Transverse colon (tissue), 4 donors: ENCODE measurements at places on chromosomes 1 and 21. TPM values are rescaled to one million over a fixed set of nuclear protein-coding genes. Genes with fewer than 3 reads are reported as not detected.
A peak's percentile ranks its signal among the peaks of the same experiment; 100 is the strongest.

DNA sequence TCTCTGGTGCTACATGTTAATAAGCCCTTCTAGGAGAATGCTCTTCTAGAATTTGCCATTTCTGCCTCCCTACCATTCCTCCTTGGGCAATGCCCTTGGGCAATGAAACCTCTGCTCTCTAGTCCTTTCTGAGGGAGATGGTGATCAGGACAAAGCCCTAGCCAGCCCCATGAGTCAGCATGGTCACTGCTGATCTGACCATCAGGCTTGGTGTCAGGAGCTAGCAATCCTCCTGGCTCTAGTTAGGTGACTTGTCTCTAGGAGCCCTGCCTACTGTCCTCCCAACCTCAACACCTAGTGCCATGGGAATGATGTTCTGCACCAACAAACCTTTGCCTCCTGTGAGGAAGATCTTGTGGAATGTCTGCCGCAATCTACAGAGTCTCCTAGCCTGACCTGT, 89.8 kb downstream of the NMNAT2 start:
- H3K27me3 ChIP-seq, result peaks cover 4% of the 10 kb centered on the region
- H3K4me3 ChIP-seq, result no peak overlapping the region
- no peak for DNase-seq
- H3K27ac ChIP-seq, result peak overlapping the region; percentile 41
- no peaks in the 10 kb centered on the region for H3K36me3 ChIP-seq

- no peak overlapping the region for H3K4me3 ChIP-seq
- peak; percentile 5 for DNase-seq
- H3K36me3 ChIP-seq, result no peaks in the 10 kb centered on the region
- H3K27me3 ChIP-seq, result peaks cover 14% of the 10 kb centered on the region
- H3K4me1 ChIP-seq, result no peaks in the 10 kb centered on the region
- no peak overlapping the region for H3K27ac ChIP-seq
Measured at GRCh38 chr1:20723537-20724363, 5.9 kb upstream of the KIF17 start.

GRCh38 chr1:38328278-38329035, 281.9 kb upstream of the POU3F1 start:
- H3K4me1 ChIP-seq, result no peaks in the 10 kb centered on the region
- H3K36me3 ChIP-seq, result no peaks in the 10 kb centered on the region
- no peak for DNase-seq
- no peak overlapping the region for H3K4me3 ChIP-seq
- no peak overlapping the region for H3K27ac ChIP-seq

- no peaks in the 10 kb centered on the region for H3K36me3 ChIP-seq
- no peak overlapping the region for H3K4me3 ChIP-seq
- DNase-seq, result no peak
- peak overlapping the region; percentile 64 for H3K27ac ChIP-seq
Measured at GRCh38 chr1:117678246-117678977, 72.6 kb downstream of the TENT5C start.

DNA sequence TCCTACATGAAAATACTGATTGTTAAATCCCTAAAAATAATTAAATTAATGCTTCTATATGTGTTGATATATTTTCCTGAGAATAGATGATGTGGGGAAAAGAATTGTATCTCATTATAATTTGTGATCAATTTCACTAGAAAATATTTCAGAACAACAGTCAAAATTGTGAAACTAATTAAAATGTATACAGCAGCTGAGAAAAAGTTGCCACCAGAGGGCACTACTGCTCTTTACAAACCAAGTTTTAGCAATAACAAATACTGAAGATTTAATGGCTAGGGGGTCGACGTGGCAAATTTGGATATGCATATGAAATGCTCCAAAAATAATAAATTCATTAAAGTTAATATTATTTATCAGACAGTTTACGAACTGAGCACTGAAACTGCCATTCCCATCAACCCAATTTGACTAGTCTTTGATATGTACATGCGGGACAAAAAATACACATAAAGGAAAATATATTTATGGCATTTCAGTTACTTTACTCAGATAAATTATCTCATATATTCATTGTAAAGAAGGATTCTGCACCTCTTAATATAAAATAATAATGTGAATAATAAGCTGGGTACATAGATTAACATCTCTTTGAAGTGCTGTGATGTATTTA, 96.3 kb upstream of the TMPRSS15 start:
- no peak overlapping the region for H3K4me3 ChIP-seq
- H3K4me1 ChIP-seq, result no peaks in the 10 kb centered on the region
- H3K27ac ChIP-seq, result no peak overlapping the region
- H3K36me3 ChIP-seq, result no peaks in the 10 kb centered on the region

DNA sequence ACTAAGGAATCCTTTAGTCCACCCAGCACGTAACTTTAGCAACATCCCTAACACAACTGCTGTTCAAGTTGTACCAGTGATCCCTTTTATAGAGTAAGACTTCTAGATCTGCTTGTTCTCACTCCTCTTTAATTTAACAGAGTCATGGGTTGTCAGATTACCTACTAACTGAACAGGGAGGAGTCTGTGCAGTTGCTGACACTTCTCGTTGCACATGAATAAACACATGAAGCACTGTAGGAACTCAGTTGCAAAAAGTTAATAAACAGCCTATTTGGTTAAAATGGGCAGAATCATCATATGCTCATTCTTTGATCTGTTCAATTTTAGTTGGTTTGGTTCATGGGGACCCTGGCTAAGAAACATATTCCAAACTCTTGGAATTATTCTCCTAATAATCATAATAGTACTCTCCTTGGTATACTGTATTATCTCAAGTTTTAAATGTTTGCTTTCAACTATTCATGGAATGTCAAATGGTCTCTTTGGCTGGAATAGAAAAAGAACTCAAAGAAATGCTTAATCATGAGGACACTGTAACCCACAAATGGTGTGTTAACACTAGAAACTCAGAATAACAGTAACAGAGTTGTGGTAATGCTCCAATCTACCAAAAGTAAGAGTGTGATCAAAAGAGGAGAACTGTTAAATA, 15.6 kb downstream of the PLPPR5 start:
- H3K4me1 ChIP-seq, result no peaks in the 10 kb centered on the region
- H3K36me3 ChIP-seq, result no peaks in the 10 kb centered on the region
- H3K4me3 ChIP-seq, result no peak overlapping the region
- no peaks in the 10 kb centered on the region for H3K27me3 ChIP-seq
- H3K27ac ChIP-seq, result no peak overlapping the region

DNA sequence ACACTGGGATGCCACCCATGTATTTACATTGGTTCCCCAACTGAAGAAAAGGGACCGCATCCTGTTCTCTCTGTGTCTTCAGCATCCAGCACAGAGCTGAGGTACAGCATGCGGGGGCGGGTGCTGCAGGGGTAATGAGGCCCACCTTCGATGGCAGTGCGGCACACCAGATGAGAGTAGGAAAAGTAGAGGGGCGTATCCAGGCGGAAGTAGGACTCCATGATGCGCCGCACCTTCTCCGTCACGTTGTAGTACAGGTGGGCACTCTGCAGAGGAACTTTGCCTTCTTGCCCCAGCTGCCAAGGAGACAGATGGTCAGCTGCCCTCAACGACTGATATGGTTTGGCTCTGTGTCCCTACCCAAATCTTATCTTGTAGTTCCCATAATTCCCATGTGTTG, 10.0 kb upstream of the CLDN19 start:
- no peaks in the 10 kb centered on the region for H3K27me3 ChIP-seq
- no peaks in the 10 kb centered on the region for H3K4me1 ChIP-seq
- DNase-seq, result no peak
- peaks cover 3% of the 10 kb centered on the region for H3K36me3 ChIP-seq

GRCh38 chr21:33655588-33656221, 13.4 kb downstream of the ITSN1 start:
- H3K36me3 ChIP-seq, result no peaks in the 10 kb centered on the region
- H3K27ac ChIP-seq, result peak overlapping the region; percentile 65
- H3K4me1 ChIP-seq, result peaks cover 39% of the 10 kb centered on the region
- H3K4me3 ChIP-seq, result no peak overlapping the region
- H3K27me3 ChIP-seq, result no peaks in the 10 kb centered on the region

DNA sequence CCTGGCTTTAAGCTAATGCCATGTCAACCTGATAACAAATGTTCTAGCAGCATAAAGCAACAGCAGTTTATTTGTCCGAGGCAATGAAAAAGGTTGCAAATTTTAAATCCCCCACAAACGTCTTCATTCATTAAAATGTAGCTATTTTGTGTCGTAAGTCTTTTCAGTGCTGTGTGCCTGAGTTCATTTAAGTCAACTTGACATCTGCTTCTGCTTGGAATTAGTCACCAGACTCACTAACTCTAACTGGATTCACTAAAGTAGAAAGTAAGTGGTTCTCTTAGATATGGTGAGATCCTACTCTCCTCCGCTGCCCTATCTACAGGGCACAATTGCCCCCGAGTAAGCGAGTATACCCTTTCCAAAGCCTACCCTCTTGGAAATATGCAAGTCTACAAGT, 118.4 kb upstream of the CHRM3 start:
- no peak overlapping the region for H3K4me3 ChIP-seq
- no peak overlapping the region for H3K27ac ChIP-seq
- no peaks in the 10 kb centered on the region for H3K36me3 ChIP-seq
- no peak for DNase-seq
- H3K27me3 ChIP-seq, result no peaks in the 10 kb centered on the region

GRCh38 chr1:36321119-36321951, 2.1 kb downstream of the EVA1B start:
- peak overlapping the region; percentile 12 for H3K4me3 ChIP-seq
- peaks cover 36% of the 10 kb centered on the region for H3K4me1 ChIP-seq
- peak; percentile 68 for DNase-seq

- H3K27me3 ChIP-seq, result no peaks in the 10 kb centered on the region
- H3K4me3 ChIP-seq, result no peak overlapping the region
- H3K27ac ChIP-seq, result no peak overlapping the region
- H3K4me1 ChIP-seq, result peaks cover 9% of the 10 kb centered on the region
- no peak for DNase-seq
Measured at GRCh38 chr21:17602874-17603273, 9.8 kb downstream of the BTG3 start.

DNA sequence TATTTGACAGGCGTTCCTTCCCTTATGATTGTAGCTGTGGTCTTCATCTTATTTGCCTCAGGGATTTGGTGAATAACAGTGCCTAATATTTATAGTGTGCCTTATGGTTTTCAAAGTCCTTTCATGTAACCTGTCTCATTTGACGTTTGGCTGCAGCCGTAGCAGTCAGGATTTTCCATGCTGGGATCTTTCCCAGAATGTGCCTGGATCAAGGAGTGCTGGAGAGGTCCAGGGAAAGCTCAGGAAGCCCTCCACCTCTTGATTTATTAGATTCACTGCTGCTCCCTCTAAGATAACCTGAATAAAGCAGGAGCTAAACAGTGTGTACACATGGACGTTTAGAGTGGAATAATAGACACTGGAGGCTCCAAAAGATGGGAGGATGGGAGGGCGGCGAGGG, 5.2 kb downstream of the C1orf21 start:
- H3K36me3 ChIP-seq, result no peaks in the 10 kb centered on the region
- no peak for DNase-seq
- H3K4me3 ChIP-seq, result no peak overlapping the region
- H3K27me3 ChIP-seq, result no peaks in the 10 kb centered on the region

DNA sequence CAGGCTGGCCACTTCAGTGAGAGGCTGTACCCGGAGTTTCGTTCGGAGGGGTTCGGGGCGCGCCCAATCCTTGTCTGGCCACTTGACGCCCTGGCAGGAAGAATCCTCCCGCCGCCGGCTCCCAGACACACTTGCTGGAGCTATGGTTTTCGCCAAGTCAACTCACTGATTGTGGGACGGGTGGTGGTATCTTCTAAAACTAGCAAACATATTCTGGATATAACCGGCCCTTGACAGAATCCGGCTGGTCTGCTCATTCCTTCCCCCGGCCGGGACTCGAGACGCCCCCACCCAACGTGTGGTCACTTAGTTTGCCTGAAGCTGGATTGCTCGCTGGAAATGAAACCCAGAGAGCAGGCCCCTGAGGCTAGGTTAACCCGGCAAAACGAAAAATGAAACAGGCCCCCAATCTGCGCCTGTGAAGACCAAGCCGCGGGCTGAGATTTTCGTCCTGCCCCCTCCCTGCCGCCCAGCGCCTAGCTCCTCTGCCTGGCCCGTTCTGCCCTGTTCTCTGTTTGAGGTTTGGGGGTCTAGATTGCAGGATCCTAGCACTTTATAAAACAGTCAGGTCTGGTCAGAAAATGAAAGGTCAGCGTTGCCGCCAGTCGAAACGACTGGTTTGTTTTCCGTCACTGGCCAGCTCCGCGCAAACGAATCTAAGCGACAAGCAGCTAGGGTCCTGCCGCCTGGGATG, 4.6 kb downstream of the GFI1 start:
- H3K27me3 ChIP-seq, result peaks cover 89% of the 10 kb centered on the region
- H3K4me1 ChIP-seq, result peaks cover 65% of the 10 kb centered on the region
- peak overlapping the region; percentile 82 for H3K27ac ChIP-seq
- no peak for DNase-seq
- H3K4me3 ChIP-seq, result peak overlapping the region; percentile 64
- H3K36me3 ChIP-seq, result no peaks in the 10 kb centered on the region

GRCh38 chr1:18652791-18653190, 22.1 kb downstream of the PAX7 start:
- no peak overlapping the region for H3K27ac ChIP-seq
- no peak overlapping the region for H3K4me3 ChIP-seq
- H3K4me1 ChIP-seq, result no peaks in the 10 kb centered on the region
- no peaks in the 10 kb centered on the region for H3K36me3 ChIP-seq
- peaks cover 99% of the 10 kb centered on the region for H3K27me3 ChIP-seq

DNA sequence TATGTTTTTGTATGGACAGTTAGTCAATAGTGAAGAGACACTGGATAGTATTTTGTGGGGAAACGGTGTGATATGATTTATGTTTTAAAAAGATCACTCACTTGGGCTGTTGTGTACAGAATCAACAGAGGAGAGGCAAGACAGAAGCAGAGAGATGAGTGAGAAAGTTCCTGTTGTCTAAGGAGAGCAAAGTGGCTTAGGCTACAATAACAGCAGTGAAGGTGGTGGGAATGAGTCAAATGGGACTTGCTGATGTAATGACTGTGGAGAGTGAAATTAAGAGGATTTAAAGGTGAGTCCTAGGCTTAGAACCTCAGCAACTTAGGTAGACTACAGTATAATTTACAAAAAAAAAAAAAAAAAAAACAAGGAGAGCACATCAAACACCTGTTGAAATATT, 169.2 kb upstream of the HP1BP3 start:
- no peak overlapping the region for H3K4me3 ChIP-seq
- no peak overlapping the region for H3K27ac ChIP-seq
- H3K36me3 ChIP-seq, result no peaks in the 10 kb centered on the region
- H3K27me3 ChIP-seq, result no peaks in the 10 kb centered on the region
- H3K4me1 ChIP-seq, result no peaks in the 10 kb centered on the region
- no peak for DNase-seq

GRCh38 chr1:110916669-110917306, 43.8 kb downstream of the CD53 start:
- no peak for DNase-seq
- no peak overlapping the region for H3K27ac ChIP-seq
- no peaks in the 10 kb centered on the region for H3K36me3 ChIP-seq

Gene MIXL1
- not detected for total RNA-seq

Gene VSIG8
- not detected for total RNA-seq

Gene KAZN
- 17.1 TPM for total RNA-seq

Gene UFC1
- total RNA-seq, result 66.7 TPM

Gene CYP4A22
- total RNA-seq, result not detected

Gene RHBDL2
- 3.7 TPM for total RNA-seq

Gene GBP7
- total RNA-seq, result not detected

Gene SPRR3
- total RNA-seq, result not detected

Gene FAM177B
- total RNA-seq, result not detected
